Left kidney (tissue), 8 donors: ENCODE measurements at places on chromosomes 11 and 22. TPM values are rescaled to one million over a fixed set of nuclear protein-coding genes. Genes with fewer than 3 reads are reported as not detected.

GNAZ gene
- 4.7 TPM for polyA plus RNA-seq

FAM227A gene
- polyA plus RNA-seq = 12.0 TPM

C11orf87 gene
- polyA plus RNA-seq = 0.22 TPM

POU2AF3 gene
- 8.0 TPM for polyA plus RNA-seq

SPON1 gene
- 76.3 TPM for polyA plus RNA-seq

CHKB gene
- 112 TPM for polyA plus RNA-seq

JAM3 gene
- polyA plus RNA-seq = 59.3 TPM

TSSK2 gene
- not detected for polyA plus RNA-seq

OAF gene
- 36.7 TPM for polyA plus RNA-seq

- peak; percentile 71 for DNase-seq
Measured at GRCh38 chr11:76918941-76919386, 58.2 kb downstream of the ACER3 start.

- no peak for DNase-seq
Measured at GRCh38 chr11:44627911-44628729, 62.7 kb downstream of the CD82 start.

DNA sequence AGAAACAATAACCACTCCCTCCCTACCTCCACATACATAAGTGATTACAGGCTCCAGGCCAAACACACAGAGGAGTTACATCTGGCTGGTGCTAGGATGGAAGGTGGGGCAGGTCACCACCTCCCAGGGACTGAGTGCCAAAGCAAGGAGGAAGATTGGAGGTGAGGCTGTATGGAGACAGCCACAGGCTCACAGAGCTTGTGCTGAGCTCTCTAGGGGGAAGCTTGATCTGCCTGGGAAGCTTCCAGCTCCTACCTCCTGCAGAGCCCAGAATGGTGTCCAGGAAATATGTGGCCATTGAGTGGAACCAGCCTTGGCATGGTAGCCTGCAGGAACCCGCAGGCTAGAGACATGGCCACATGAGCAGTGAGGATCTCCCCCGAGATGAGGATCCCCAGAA is 3.6 kb upstream of the MED15 start:
- DNase-seq = no peak

DNA sequence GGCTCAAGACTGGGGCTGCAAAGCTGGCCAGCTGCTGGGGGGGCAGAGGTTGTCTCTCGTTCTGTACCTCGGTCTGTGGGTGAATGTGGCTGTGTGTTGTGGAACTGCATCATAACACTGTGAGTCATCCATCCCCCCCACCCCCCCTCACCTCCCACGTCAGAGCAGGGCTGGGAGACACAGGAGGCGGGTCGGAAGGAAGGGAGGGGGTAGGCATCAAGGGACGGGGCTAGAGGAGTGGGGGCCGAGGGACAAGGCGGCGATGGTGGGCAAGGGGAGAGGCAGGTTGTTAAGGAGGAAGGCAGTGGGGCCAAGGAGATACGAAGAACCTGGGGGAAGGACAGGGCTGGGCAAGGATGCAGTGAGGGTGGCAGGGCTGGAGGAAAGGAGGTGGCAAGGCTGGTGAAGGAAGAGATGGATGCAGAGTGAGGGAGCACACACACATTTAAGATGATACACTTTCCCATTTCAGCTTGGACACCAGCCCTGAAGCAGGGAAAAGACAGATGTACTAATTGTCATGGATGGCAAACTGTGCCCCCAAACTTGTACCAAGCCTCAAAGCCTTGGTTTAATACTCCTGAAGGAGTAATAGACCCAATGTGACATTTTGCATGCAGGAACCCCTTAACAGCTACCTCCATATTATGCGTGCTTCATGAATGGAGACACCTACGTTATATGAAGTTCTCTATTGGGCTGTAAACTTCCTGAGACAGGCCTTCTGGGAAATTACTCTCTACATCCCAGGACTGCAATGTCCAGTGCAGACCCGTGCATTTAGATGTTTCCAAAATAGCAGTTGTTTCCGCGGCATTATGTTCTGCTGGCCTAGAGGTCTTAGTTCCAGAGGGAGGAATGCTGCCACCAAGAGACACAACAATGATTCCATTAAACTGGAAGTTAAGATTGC is at the start of gene YPEL4:
Gene YPEL4, minus strand, starts transcription at position 87 of the 913 bp plus-strand sequence. CDS start 2,805 bp downstream, outside the sequence.
- no peak for DNase-seq

- DNase-seq = no peak
Measured at GRCh38 chr11:22405377-22405776, 67.2 kb downstream of the SLC17A6 start.

DNA sequence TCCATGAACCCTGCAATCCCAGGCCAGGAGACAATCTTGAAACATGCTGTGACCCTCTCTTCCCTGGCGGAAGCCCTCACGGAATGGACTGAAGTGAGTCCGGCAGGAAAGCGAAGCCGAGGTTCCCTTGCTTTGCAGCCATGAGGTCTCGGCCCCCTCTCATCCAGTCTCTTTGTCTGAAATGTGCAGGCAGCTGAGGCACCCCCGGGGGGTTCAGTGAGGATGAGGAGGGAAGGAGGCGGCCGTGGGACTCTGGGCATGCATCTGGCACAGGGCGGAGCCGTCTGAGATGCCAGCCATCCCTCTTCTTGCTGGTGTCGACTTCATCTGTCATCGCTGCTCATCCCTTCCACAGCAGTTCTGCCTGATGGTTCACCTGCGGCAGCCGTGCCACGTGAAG is 1485.7 kb downstream of the BRD1 start:
- DNase-seq = no peak

- DNase-seq = peak; percentile 57
Measured at GRCh38 chr11:1515082-1516060, 28.8 kb upstream of the MOB2 start.

GRCh38 chr11:119120639-119121007 is 757 bp upstream of the HINFP start:
- DNase-seq = peak; percentile 66

GRCh38 chr11:78465169-78465942 is 47.7 kb upstream of the GAB2 start:
- DNase-seq = no peak

GRCh38 chr11:105137286-105137685 is 2.3 kb downstream of the CARD18 start:
- DNase-seq = no peak

- DNase-seq = no peak
Measured at GRCh38 chr11:31809857-31810778, 1.0 kb downstream of the PAX6 start.

DNA sequence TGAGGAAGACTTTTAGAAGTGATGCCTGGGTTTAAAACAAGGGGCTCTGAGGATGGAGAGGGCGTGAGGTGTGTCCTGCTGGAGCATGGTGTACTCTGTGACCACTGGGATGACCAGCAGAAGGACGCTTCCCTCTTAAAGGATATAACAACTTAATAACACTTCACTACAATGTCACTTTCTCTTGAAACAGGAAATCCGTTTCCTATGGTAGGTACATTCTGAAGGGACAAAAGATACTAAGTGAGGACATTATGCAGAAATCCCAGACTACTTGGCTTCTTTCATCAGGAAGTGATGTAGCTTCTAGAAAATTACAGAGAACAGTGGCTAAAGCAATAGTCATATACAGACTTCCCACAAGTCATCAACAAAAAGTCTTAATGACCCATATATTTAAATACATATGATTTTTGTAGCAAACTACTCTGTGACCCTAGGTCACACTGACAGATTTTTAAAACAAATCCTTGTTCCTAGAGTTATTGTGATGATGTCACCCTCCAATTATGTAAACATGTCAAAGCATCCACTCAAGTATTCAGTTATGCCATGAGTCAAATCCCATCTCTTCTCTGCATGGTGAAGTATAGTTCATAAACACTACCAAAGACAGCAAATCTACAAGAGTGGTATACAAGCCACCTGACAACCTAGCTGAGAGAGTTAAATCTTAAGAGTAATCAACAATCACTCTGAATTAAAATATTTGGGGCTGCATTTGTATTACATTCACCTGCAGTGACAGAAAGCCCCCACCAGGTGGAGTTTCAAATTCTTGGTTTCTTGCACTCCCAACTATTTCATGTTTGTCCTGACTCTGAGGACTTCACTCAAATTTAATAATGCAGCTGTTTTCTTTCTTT is 32.8 kb downstream of the PITPNB start:
- DNase-seq = no peak

DNA sequence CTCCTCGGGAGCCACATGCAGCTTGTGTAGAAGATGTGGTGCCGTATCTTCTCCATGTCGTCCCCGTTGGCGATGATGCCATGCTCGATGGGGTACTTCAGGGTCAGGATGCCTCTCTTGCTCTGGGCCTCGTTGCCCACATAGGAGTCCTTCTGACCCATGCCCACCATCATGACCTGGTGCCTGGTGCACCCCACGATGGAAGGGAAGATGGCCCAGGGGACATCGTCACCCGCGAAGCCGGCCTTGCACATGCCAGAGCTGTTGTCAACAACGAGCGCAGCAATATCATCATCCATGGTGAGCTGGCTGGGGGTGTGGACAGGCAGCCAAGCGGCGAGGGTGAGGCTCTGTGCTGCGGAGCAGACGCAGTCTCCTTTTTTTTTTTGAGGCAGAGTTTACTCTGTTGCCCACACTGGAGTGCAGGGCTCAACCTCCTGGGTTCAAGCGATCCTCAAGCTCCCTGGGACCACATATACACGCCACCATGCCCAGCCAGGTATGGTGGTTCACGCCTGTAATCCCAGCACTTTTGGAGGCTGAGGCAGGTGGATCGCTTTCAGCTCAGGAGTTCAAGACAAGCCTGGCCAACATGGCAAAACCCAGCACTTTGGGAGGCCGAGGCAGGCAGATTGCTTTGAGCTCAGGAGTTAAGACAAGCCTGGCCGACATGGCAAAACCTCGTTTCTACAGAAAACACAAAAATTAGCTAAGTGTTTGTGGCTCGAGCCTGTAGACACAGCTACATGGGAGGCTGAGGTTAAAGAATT is 17.3 kb upstream of the EP300 start:
- no peak for DNase-seq

DNA sequence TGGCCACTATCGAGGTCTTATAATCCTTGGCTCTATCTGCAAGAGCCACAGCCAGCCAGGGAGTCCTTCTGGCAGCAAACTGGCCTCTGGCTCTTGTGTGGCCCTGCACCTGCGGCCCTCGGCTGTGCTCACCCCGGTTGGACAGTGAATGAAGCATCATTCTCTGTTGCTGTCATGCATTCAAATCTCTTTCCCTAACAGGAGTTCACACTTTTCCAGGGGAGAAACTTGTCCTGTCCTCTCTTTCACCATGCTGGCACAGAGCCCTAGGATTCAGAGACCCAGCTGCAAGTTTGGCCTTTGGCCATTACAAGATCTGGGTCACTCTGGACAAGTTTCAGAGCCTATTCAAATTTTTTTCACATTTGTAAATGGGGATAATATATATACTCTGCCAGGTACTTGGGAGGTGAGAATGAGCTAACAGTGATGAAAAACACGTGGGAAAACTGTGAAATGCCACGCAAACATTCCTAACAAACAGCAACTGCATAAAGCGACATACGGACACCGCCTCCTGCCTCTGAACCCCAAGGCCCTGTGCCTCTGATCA is 34.2 kb downstream of the TMEM184B start:
- DNase-seq = no peak

- DNase-seq = no peak
Measured at GRCh38 chr11:68041617-68042218, 2.9 kb downstream of the TCIRG1 start.

DNA sequence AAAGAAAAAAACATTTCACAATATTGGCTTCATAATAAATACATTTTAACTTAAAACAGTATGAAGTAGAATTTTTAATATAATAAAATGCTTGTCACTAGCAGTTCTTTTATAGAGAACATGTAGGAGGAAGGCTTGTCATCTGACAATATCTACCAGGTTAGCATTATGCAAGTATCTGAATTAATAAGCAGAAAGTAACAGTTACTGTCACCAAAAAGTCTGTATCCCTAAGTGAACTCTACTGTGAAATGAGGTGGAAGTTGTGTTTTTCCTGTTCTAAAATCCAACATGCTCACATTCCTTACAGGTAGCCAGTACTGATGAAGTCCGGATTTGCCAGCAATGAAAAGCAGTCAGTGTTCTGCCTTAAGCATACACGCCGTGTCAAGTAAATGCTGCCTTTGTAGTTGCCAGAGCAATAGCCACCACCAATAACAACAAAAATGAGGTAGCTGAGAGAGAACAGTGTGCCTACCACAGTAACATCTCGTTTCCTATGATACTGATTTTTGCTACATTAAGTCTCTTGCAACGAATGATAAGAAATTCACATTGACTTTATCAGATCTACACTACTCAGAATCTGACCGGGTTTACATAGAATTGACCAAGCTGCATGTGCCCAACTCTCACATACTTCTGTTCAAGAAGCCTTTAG is 95.5 kb downstream of the SIK3 start:
- no peak for DNase-seq

DNA sequence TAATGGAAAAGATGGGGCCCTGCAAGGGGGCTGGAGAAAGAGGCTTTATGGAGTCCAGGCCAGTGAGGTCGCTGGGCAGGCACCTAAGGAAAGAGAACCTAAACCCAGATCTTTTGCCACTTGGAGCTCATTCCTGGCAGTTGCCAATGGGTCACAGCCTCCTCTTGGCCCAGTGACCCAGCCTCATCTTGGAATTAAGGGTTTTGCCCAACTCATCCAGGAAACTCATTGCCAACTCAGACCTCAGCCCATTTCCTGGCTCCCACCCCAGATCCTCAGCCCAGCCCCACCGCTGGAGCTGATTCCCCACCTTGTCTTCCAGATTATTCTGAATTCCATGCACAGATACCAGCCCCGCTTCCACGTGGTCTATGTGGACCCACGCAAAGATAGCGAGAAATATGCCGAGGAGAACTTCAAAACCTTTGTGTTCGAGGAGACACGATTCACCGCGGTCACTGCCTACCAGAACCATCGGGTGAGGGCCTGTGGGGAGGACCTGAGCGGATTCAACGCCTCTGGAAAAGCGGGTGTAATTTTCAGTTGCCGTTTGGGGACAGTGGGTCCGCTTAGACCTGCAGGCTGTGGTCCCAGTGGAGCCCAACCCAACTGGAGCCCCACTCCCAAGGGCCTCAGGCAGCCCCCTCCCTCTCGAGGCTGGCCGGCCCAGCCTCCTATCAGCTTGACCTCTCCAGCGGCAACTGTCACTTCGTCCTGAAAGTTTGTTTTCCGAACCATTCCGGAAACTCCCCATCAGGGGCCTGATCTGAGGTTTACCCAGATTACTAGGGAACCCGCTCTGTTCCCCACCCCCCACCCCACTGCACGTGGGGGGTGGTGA is 4.3 kb downstream of the TBX1 start:
- no peak for DNase-seq

GRCh38 chr11:89583580-89583979 is 92.4 kb upstream of the NOX4 start:
- DNase-seq = no peak

- no peak for DNase-seq
Measured at GRCh38 chr11:79249295-79249993, 191.4 kb downstream of the TENM4 start.

GRCh38 chr11:66002648-66003225 is 434 bp downstream of the BANF1 start:
- no peak for DNase-seq

- no peak for DNase-seq
Measured at GRCh38 chr11:62552485-62553079, 6.0 kb upstream of the AHNAK start.

- no peak for DNase-seq
Measured at GRCh38 chr11:12691473-12691872, 17.3 kb downstream of the TEAD1 start.
